Fibroblast of the aortic adventitia (primary cell): ENCODE measurements at places on chromosomes 16 and 17. TPM values are rescaled to one million over a fixed set of nuclear protein-coding genes. Genes with fewer than 3 reads are reported as not detected.

DNA sequence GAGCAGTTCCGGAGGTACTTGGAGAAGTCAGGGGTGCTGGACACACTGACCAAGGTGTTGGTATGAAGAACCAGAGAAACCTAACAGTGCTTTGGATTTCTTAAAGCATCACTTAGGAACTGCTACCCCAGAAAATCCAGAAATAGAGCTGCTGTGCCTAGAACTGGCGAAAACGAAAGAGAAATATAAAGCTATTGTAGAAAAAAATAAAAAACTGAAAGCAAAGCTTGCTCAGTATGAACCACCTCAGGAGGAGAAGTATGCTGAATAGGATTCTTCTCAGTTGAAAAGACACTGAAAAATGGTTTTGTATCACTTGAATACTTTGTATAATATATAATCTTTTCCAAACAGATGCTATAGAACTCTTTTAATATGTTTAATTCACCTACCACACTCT is 106.3 kb upstream of the PMFBP1 start:
- DNase-seq = no peak

GRCh38 chr16:57944970-57945739 is 25.8 kb downstream of the CNGB1 start:
- no peak for DNase-seq

The SPIRE2 gene
- total RNA-seq = 2.5 and 7.1 TPM in 2 replicates

DNA sequence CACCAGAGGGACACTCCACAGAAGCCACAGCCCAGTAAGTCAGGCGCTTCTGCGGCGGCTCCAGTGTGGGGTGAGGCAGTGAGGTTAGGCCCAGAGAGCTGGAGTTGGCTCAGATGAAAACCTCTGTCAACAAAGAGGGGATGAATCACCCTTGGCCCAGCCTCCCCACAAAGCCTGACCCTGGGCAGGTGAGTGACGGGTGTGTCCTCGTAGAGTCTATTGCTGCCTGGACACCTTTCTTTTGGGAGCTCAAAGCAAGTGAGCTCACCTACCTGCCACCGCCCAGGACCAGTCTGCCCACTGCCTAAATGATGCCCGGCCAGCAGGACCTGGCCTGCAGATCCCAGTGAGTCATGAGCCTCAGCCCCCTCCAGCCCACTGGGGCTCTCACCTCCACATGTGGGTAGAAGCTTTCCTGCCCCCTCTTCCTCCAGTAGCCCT is 24.9 kb upstream of the DBNDD1 start:
- no peak for DNase-seq

The BCL6B gene
- total RNA-seq = 0.41 and 0.45 TPM in 2 replicates

DNA sequence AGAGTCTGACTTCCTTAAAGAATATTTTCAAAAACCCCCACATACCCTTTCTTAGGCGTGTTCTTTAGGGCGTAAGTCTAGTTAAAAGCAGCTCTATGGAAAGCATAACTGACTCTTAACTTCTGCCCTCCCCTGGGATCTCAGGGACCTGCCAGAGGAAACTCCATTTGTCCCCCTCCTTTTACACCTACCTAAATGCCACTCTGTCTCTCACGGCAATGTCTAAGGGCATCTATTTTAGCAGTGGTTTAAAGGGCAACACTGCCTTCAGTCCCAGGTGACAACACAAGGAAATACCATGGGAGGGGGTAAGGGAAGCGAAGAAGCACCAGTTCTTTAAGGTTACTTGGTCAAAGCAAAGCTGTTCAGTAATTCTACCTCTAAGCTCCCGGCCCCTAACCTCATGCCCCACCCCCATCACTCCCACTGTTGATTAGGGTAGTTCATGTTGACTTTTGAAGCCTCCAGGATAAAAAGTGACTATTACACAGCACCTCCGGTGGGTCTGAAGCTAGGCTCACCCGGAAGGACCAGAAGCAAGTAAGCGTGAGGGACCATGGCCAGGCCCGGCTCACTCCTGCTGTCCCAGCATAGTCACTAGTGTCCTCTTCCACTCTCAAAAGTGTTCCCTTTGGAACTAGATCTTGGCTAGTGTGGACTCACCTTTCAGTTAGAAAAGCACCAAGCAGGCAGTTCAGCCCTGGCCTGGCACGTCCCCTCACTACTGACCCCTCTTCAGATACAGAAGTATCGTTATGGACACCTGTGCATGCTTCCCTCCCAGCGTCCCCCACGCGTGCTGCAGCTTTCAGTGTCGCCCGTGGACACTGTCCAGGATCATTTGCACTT is 47.1 kb downstream of the CYTH1 start:
- no peak for DNase-seq

The FAM83G gene
- total RNA-seq = 4.4 and 9.5 TPM in 2 replicates

The EPN3 gene
- total RNA-seq = not detected in 2 replicates

The MYO15B gene
- 1.4 and 16.8 TPM in 2 replicates for total RNA-seq

- DNase-seq = no peak
Observed at GRCh38 chr16:73315645-73316044, 267.7 kb upstream of the ZFHX3 start.

The MT4 gene
- not detected in 2 replicates for total RNA-seq

- DNase-seq = no peak
Observed at GRCh38 chr17:12227547-12227946, 206.9 kb downstream of the MAP2K4 start.
